ENCODE measurements at places on chromosomes 16 and 17. TPM values are rescaled to one million over a fixed set of nuclear protein-coding genes. Genes with fewer than 3 reads are reported as not detected.

TMIGD1 gene
- not detected for total RNA-seq

CIITA gene
- total RNA-seq = not detected

GCGR gene
- total RNA-seq = 0.26 TPM

TBC1D26 gene
- total RNA-seq = 0.83 TPM

ZNF750 gene
- not detected for total RNA-seq

- no peak overlapping the region for H3K27ac ChIP-seq
- DNase-seq = peak; percentile 69
- no peak overlapping the region for H3K4me3 ChIP-seq
- no peaks in the 10 kb centered on the region for H3K27me3 ChIP-seq
- H3K36me3 ChIP-seq = no peaks in the 10 kb centered on the region
These were observed 105.5 kb downstream of the AXIN2 start for GRCh38 chr17:65455972-65456343.

GRCh38 chr16:24683847-24684493 is 45.5 kb upstream of the TNRC6A start:
- no peak for DNase-seq
- H3K27ac ChIP-seq = no peak overlapping the region
- no peaks in the 10 kb centered on the region for H3K4me1 ChIP-seq
- no peak overlapping the region for H3K4me3 ChIP-seq
- no peaks in the 10 kb centered on the region for H3K27me3 ChIP-seq

DNA sequence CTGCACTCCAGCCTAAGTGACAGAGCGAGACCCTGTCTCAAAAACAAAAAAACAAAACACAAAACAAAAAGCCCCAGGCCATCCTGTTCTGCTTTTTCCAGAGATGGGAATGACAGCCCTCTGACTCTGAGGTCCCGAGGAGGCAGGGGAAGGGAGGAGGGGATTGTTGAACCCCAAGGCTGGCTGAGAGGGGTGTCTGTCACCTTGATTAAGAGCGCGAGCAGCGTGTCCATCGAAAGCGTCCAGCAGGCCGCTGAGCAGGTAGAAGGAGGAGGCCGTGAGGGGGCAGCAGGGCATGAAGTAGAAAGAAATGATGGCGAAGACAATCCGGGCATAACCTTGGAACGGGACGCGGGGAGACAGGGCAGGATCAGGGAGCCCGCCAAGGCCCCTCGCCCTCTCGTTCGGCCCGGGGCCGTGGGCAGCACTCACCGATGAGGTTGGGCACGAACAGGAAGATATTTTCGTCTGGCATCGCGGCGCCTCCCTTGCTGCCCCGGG is 593 bp downstream of the CDIPT start:
- peaks cover 17% of the 10 kb centered on the region for H3K36me3 ChIP-seq
- H3K4me1 ChIP-seq = no peaks in the 10 kb centered on the region
- H3K27me3 ChIP-seq = no peaks in the 10 kb centered on the region
- no peak for DNase-seq
- H3K4me3 ChIP-seq = peak overlapping the region; percentile 97

- H3K4me1 ChIP-seq = no peaks in the 10 kb centered on the region
- H3K27ac ChIP-seq = no peak overlapping the region
These were observed 296.6 kb downstream of the WWOX start for GRCh38 chr16:78396046-78396445.

DNA sequence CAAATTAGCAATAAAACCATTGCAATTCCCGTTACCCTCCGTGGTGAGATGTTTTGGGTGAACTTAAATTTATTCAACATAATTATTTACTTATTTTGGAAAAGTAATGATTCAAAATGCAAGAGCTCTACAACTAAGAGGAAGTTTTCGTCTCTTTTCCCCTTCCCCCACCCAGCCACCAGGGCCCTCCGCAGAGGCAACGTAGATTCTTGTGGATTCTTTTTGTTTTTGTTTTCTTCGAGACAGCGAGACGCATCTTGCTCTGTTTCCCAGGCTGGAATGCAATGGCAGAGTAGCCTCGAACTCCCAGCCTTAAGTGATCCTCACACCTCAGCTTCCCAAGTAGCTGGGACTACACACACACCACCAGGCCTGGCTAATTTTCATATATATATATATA is 19.2 kb downstream of the CCDC40 start:
- peaks cover 10% of the 10 kb centered on the region for H3K36me3 ChIP-seq
- H3K4me3 ChIP-seq = no peak overlapping the region
- no peaks in the 10 kb centered on the region for H3K27me3 ChIP-seq
- no peak overlapping the region for H3K27ac ChIP-seq

GRCh38 chr16:51464996-51465395 is 313.9 kb upstream of the SALL1 start:
- no peaks in the 10 kb centered on the region for H3K36me3 ChIP-seq
- H3K4me1 ChIP-seq = 0 out of 2 replicates have a peak, but pooled peaks cover 4% of the 10 kb centered on the region
- no peak for DNase-seq
- H3K27ac ChIP-seq = no peak overlapping the region
- no peak overlapping the region for H3K4me3 ChIP-seq

DNA sequence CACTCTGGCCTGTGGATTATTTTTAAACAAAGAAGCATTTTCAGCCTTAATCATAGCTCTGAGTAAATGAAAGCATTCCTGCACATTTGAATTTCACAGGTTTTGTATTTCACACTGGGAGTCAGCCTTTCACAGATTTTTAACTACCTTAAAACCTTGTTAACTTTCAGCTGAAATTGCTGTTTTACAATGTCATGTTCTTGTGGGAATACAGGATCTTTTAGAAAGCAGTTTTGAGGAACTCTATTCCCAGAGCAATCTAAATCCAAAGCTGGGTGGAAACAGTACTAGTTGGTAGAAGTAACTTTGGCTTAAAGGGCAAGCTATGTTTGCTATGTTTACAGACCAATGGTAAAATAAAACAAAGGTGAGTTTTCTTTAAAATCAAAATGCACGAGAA is 600.6 kb downstream of the KCNJ2 start:
- H3K4me1 ChIP-seq = no peaks in the 10 kb centered on the region
- no peak for DNase-seq
- no peaks in the 10 kb centered on the region for H3K27me3 ChIP-seq
- no peak overlapping the region for H3K27ac ChIP-seq
- no peaks in the 10 kb centered on the region for H3K36me3 ChIP-seq
- H3K4me3 ChIP-seq = no peak overlapping the region

DNA sequence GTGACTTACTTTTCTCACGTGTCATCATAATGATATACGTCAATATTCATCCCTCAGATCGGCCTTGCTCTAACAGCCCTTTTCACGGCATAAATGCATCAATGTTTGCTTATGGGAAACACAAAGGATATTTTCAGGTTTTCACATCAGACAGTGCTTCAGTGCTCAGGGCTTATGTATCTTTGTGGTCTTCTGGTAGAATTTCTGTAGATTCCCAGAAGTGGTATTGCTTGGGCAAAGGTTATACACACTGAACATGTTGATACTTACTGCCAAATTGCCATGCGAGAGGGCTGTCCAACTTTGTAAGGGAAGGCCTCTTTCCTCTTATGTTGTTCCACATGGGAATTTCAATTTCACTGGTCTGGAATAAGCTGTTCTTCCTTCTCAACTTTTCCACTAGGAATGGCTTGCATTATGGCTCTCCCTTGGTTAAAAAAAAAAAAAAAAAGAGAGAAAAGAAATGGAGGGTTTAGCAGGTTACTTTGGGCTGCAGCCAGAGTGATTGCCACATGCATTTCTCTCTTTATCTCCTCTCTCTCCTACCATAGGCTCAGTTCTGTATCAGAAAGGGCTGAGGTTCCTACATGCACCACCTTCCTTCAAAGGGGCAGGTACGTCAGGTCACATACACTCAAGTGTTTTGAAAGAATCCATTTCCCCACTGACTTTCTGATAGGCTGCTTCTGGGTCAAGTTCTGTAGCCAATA is 19.3 kb downstream of the DHODH start:
- H3K4me3 ChIP-seq = no peak overlapping the region
- no peak overlapping the region for H3K27ac ChIP-seq
- no peaks in the 10 kb centered on the region for H3K4me1 ChIP-seq
- H3K36me3 ChIP-seq = peaks cover 23% of the 10 kb centered on the region
- no peak for DNase-seq

DNA sequence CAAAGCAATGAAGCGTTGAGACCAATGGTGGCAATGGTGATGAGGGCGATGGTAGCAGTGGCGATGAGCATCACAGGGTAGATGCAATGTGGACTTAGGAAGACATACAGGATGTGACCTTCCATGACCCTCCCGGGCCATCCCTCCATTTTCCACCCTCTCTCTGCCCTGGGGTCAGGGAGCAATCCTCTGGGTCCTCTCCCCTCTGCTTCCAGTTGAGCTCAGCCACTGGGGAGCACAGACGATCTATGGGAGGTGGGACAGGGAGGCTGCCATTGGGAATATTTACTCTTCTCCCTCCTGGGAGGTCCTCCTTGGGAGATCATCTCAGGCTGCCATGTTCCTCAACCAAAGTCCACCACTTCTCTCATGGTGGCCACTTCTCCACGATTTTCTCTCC is 260.7 kb upstream of the FOXF1 start:
- H3K36me3 ChIP-seq = peaks cover 3% of the 10 kb centered on the region
- no peaks in the 10 kb centered on the region for H3K4me1 ChIP-seq
- H3K4me3 ChIP-seq = no peak overlapping the region
- no peak for DNase-seq
- H3K27me3 ChIP-seq = no peaks in the 10 kb centered on the region
- no peak overlapping the region for H3K27ac ChIP-seq

DNA sequence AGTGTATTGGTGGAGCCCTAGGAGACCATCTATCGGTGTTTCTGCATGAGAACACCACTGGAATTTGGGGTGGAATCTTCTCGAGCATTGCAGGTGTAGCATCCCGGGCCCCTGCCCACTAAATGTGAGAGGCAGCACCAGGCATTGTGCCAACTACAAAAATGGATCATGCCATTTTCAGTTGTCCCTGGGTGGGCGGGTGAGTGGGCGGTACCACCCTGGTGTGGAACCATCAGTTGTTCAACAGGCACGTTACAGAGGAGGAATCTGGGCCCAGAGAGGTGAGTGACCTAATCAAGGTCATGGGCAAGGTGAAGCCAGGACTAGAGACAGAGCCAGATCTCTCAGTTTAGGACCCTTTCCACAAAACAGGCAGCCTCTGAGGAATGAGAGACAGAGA is 8.8 kb downstream of the PIPOX start:
- peaks cover 11% of the 10 kb centered on the region for H3K4me1 ChIP-seq
- H3K4me3 ChIP-seq = no peak overlapping the region
- no peak for DNase-seq
- peaks cover 20% of the 10 kb centered on the region for H3K36me3 ChIP-seq
- H3K27ac ChIP-seq = no peak overlapping the region

GRCh38 chr17:76535788-76536510 is 1.6 kb downstream of the CYGB start:
- H3K36me3 ChIP-seq = no peaks in the 10 kb centered on the region
- H3K4me3 ChIP-seq = 0 out of 3 replicates have a peak overlapping the region, but pooled peaks have one; percentile 42
- no peak for DNase-seq
- no peaks in the 10 kb centered on the region for H3K4me1 ChIP-seq
- H3K27ac ChIP-seq = no peak overlapping the region
- H3K27me3 ChIP-seq = peaks cover 20% of the 10 kb centered on the region

DNA sequence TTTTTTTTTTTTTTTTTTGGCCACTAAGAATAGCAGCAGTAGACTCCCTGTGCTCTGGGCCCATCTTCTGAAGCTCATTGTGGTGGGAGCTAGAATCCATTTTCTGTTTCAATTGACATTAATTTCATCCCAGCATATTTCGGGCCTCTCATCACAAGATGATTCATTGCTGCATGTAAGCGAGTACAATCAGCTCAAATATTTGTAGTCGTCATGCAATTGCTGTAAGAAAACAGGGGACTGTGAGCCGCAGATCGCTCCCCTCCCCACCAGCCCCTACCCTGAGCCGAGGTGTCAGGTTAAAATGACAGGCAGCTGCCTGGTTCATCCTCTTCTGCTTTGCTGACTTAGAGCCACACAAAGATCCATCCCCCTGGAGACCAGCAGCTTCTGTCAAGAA is 358.8 kb upstream of the CDH5 start:
- no peak overlapping the region for H3K4me3 ChIP-seq
- no peaks in the 10 kb centered on the region for H3K4me1 ChIP-seq
- no peaks in the 10 kb centered on the region for H3K36me3 ChIP-seq

GRCh38 chr17:11852912-11853311 is 144.4 kb downstream of the ZNF18 start:
- no peaks in the 10 kb centered on the region for H3K27me3 ChIP-seq
- DNase-seq = no peak
- H3K4me3 ChIP-seq = no peak overlapping the region

DNA sequence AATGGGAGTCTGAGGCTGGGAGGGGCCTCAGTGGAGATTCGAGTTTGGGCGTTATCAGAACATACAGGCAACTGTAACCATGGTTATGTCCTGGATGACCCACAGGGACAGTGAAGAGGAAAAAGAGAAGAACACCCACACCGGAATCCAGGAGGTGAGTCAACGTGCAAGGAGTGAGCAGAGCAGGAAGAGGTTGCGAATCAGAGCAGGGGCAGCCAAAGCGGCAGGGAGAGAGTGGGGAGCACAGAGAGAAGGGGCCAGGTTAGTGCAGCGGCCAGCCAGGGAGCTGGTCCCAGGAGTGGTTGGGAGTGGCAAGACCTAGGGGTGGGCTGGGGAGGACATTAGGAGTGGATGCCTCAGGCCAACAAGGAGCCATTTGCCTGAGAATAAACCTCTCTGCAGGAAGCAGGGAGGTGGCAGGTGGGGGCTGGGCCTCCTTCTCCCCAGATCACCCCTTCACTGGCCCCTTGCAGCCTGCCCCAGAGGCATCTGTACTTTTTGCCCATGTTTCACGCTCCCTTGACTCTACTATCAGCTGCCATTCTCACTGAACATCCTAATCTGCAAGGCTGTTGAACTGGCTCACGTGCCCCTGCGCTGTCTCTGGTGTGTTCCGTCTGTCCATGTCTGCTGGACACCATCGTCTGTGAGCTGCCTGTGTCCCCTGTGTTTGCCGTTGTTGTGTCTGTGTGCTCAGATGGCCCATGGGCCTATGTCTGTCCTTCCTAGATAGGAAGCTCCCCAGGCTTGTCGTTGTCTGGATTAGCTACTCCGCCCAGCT is 5.1 kb downstream of the KRT13 start:
- peak; percentile 62 for DNase-seq
- H3K36me3 ChIP-seq = no peaks in the 10 kb centered on the region
- no peak overlapping the region for H3K27ac ChIP-seq
- no peak overlapping the region for H3K4me3 ChIP-seq
- H3K4me1 ChIP-seq = peaks cover 3% of the 10 kb centered on the region

DNA sequence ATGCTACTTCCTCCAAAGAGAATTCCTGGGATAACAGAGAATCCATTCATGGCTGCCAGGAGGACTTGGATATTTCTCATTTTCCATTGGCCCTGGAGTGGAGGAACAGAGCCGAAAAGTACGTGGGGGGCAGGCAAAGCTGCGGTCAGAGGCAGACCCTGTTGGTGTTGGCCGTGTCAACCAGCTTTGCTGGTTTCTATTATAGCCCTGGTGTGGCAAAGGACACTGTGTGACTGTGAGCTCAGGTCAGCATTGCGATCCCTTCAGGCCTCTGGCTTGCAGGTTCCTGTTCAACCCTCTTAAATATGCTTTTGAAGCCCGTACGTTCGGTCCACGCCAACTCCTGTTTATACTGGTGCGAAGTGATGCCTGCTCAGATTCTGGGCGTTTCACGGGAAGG is 596.2 kb downstream of the MAF start:
- no peak overlapping the region for H3K27ac ChIP-seq
- no peaks in the 10 kb centered on the region for H3K27me3 ChIP-seq
- no peak overlapping the region for H3K4me3 ChIP-seq
- H3K4me1 ChIP-seq = no peaks in the 10 kb centered on the region

GRCh38 chr17:80762076-80762475 is 217.4 kb downstream of the RPTOR start:
- DNase-seq = no peak
- H3K27ac ChIP-seq = no peak overlapping the region
- no peaks in the 10 kb centered on the region for H3K27me3 ChIP-seq
- no peaks in the 10 kb centered on the region for H3K36me3 ChIP-seq

- H3K4me1 ChIP-seq = no peaks in the 10 kb centered on the region
- H3K27ac ChIP-seq = no peak overlapping the region
- no peak overlapping the region for H3K4me3 ChIP-seq
- no peaks in the 10 kb centered on the region for H3K36me3 ChIP-seq
These were observed 88.8 kb downstream of the IRF8 start for GRCh38 chr16:85987750-85988078.
